CD4-positive, alpha-beta memory T cell (primary cell): ENCODE measurements at places on chromosomes 16 and 17. TPM values are rescaled to one million over a fixed set of nuclear protein-coding genes. Genes with fewer than 3 reads are reported as not detected.
A peak's percentile ranks its signal among the peaks of the same experiment; 100 is the strongest.

DNA sequence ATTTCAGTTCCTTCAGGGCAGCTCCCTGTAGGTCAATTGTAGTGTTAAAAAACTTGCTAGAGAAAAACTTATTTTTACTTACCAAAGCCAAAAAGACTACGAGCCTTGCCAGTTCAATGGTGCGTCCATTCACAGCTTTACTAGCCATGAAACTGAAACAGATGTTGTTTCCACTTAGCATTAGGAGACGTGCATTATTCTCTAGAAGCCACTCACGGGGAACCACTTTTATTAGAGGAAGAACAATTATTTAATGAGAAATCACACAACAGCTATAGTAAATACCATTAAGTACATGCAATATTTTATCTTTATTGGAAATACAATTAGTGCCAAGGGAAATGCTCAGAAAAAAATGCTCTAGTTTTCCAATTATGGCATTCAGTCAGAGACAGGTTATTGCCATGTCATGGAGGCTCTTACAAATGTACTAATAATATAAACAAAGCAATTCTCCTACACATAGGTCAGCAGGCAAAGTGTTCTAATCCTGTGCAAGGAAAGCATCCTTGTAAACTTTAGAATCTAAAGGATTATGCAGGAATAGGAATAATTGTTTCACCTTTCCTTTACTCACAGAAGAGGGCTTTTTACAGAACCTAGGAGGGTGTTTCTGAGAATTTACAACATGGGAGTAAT is 17.4 kb downstream of the LASP1NB start:
- H3K4me3 ChIP-seq, result no peak overlapping the region
- H3K27ac ChIP-seq, result no peak overlapping the region
- H3K36me3 ChIP-seq, result no peaks in the 10 kb centered on the region
- no peak for DNase-seq
- H3K4me1 ChIP-seq, result no peaks in the 10 kb centered on the region
- H3K27me3 ChIP-seq, result no peaks in the 10 kb centered on the region

GRCh38 chr16:84953190-84953746 is 58.1 kb downstream of the ZDHHC7 start:
- no peaks in the 10 kb centered on the region for H3K27me3 ChIP-seq
- no peak for DNase-seq
- no peaks in the 10 kb centered on the region for H3K36me3 ChIP-seq
- H3K4me1 ChIP-seq, result peaks cover 13% of the 10 kb centered on the region
- H3K27ac ChIP-seq, result no peak overlapping the region
- no peak overlapping the region for H3K4me3 ChIP-seq

DNA sequence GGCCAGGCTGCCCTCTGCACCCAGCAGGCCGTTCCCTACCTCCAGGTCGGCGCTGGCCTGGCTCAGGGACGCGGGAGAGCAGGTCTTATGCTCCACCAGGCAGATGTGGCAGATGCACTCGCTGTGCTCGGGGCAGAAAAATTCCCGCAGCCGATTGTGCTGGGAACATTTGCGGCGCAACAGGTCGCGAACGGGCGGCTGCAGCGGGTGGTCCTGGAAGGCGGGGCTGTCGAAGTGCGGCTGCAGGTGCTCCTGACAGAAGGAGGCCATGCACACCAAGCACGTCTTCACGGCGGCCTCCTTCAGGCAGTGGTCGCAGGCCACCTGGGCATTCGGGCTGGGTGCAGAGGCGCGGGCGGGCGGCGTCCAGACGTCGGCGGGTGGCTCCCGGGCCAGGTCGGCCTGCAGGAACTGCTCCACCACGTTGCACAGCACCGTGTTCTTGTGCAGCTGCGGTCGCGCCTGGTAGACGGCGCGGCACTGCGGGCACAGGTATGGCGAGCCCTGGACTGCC is 439 bp downstream of the TRIM25 start:
- H3K4me3 ChIP-seq, result peak overlapping the region; percentile 79
- no peak for DNase-seq
- H3K4me1 ChIP-seq, result peaks cover 49% of the 10 kb centered on the region
- H3K27ac ChIP-seq, result peak overlapping the region; percentile 85

DNA sequence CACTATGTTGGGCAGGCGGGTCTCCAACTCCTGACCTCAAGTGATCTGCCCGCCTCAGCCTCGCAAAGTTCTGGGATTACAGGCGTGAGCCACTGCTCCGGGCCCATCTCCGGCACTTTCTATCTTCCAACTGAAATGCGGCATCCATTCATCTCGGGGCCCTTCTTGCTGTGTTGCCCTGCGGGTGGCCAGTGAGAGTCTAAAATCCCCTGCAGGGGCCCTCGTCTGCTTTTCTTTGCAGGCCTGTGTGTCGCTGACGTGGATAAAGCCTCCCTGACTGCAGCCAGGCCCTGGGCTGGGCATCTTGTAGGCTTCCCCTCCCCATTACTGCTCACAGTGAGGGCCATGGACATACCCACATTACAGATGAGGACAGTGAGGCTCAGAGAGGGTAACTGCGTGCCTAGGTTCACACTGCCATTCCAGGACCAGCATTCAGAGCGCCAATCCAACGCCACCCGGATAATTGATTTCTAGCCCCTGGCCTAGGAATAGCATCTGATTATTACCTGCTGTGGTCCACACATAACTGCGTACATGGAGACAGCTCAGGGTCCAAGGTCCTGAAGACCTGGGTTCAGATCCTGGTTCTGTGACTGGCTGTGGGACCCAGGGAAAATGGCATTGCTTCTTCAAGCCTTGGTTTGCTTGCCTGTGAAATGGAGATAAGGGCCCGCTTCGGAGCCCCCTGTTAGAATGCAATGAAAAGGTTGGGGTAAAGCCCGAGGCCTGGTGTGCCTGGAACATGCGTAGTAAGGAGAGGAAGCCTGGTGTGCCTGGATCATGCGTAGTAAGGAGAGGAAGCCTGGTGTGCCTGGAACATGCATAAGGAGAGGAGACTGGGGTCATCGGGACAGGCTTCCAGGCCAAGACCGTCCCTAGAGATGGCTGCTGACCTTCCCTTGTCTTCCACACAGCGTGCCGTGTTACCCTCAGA is 25.0 kb downstream of the CRISPLD2 start:
- no peaks in the 10 kb centered on the region for H3K36me3 ChIP-seq
- no peaks in the 10 kb centered on the region for H3K4me1 ChIP-seq
- no peak overlapping the region for H3K4me3 ChIP-seq

GRCh38 chr16:59878479-59878878 is 1144.4 kb upstream of the GOT2 start:
- no peak for DNase-seq
- H3K4me1 ChIP-seq, result no peaks in the 10 kb centered on the region
- no peaks in the 10 kb centered on the region for H3K36me3 ChIP-seq
- H3K27me3 ChIP-seq, result no peaks in the 10 kb centered on the region
- H3K4me3 ChIP-seq, result no peak overlapping the region
- H3K27ac ChIP-seq, result no peak overlapping the region

DOC2A gene
- total RNA-seq, result not detected

KLHL10 gene
- not detected for total RNA-seq
